Stimulated activated CD8-positive, alpha-beta memory T cell treated with anti-CD3 and anti-CD28 coated beads, Interleukin-4, amount 100 ng/mL, for 4 hours (primary cell): ENCODE measurements at places on chromosomes 4 and X.

DNA sequence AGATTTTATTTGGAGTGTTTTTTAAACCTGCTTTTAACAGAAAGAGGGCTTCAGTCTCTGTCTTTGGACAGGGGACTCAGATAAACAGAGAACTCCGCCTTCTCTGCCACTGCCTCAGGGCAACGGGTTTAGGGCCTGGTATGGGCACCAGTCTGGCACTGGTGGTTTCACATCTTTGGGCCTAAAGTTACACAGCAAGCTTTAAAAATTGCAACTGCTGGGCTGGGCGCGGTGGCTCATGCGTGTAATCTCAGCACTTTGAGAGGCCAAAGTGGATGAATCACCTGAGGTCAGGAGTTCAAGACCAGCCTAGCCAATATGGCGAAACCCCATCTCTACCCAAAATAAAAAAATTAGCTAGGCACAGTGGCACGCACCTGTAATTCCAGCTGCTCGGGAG is 10.3 kb upstream of the NAT8L start:
- no peak for DNase-seq

DNA sequence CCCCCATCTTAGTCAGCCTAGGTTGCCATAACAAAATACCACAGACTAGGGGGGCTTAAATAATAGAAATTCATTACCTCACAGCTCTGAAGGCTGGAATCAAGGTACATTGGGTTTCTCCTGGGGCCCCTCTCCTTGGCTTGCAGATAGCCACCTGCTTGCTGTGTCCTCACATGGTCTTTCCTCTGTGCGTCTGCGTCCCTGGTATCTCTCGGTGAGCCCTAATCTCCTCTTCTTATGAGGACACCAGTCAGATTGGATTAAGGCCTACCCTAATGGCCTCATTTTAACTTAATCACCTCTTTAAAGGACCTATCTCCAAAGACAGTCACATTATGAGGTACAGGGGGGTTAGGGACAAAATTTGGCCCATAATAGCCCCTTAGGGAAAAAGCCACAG is 98.0 kb downstream of the SH3KBP1 start:
- no peak for DNase-seq

GRCh38 chr4:139797287-139797686 is 131.7 kb downstream of the MGST2 start:
- DNase-seq, result no peak

GRCh38 chr4:84814094-84814750 is 152.3 kb downstream of the WDFY3 start:
- DNase-seq, result no peak

GRCh38 chr4:146311238-146311970 is 97.1 kb downstream of the REELD1 start:
- DNase-seq, result no peak

- no peak for DNase-seq
These were observed 75.6 kb upstream of the AGA start for GRCh38 chr4:177517862-177518261.

DNA sequence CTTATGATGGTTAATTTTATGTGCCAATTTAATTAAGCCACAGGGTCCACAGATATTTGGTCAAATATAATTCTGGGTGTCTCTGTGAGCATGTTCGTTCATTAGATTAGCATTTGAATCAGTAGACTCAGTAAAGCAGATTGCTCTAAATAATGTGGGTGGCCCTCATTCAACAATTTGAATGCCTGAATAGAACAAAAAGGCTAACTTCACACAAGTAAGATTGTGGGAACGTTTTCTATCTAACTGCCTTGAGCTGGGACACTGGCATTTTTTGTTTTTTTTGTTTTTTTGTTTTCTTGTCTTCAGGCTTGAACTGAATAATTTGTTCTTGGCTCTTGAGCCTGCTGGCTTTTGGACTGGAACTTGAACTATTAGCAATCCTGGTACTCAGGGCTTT is 292.4 kb upstream of the SPANXN4 start:
- no peak for DNase-seq

DNA sequence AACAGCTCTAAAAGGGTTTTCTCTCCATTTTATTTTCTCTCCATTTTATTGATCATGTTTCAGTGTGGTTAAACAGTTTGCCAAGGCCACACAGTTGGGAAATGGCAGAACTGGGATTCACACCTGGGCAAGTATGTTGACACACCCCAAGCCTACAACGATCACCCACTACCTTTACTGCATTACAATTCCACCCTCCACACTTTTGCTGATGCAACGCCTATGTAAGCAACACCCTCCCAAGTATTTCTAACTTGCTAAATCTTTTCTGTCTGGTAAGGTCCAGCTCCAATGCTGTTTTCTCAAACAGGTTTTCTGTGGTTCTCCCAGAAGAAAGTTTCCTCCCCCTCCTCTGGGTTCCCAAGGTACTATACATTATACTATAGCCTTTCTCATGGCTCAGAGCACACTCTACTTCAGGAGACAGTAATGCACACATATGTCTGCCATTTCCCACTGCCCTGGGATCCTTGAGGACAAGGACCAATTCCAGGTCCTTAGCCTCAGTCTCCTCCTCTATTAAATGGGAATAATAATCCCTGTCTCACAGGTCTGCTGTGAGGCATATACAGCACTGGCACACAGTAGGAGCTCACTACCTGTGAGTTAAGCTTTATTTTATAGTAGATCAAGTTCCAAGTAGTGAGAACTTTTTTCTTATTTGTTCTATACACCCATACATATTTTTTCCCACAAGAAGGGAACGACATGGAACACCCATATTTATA is 27.9 kb downstream of the IQSEC2 start:
- no peak for DNase-seq

DNA sequence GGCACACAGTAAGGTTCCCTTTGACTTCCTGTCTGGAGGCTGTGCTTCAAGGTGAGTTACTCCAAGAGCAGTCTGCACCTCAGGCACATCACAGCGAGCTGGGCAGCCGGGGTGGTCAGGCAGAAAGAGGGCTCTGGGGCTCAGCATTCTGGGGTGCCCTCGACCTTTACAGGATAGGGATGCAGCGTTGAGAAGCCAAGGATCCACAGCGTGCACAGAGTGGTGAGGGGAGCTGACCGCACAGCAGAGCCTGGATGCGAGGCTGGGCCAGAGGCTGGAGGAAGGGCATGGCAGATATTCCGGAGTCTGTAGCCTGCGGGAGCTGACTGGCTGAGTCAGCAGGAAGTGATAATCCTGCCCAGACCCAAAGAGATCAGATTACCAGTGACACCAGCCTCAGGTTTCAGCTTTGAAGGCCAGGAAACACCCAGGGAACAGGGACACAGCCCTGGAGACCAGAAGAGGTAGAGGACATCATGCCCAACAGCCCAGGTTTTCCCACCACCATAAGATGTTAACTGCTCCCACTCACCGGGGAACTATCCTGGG is 38.4 kb upstream of the PDLIM3 start:
- DNase-seq, result no peak

- no peak for DNase-seq
These were observed at the start of gene MGAT4D for GRCh38 chr4:140497747-140498636. Gene MGAT4D, minus strand, starts transcription at chr4:140498293. Its CDS starts 71 bp downstream, at chr4:140498222.

DNA sequence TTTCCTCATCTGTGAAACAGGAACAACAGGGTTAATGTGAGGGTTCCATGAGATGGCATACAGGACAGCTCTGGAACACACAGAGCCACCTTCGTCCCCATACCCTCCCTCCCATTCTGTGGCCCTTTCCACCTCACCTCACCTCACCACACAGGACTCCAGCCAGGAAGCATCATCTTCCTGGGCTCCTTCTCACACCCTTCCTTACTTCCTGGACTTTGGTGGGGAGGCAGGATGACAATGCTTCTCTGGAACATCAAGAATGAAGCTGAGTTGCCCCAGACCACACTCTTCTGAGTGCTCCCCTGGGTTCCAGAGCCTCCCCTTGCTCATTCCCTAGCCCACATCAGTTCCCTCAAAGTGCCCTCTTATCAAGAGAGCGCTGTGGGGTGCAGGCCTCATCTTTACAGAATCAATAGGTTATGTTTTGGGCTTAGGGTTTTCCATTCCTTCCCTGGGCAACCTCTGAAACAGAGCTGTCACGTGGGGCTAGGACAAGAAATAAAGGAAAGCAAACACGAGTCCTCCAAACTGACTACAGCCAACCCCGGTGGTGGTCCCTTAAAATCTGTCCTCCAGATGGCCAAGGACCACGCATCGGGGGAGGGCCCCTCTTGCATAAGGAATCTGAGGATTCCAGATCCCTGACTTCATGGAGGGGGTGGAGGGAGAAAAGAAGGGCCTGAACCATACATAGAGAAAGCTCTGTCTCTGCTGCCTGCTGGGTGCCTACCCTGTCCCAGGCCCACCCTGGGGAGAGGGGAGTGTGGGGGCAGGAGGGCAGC is 74.4 kb upstream of the ATP6AP2 start:
- no peak for DNase-seq

- no peak for DNase-seq
These were observed 226.5 kb downstream of the MID1 start for GRCh38 chrX:10393899-10394298.

- DNase-seq, result no peak
These were observed 8.5 kb downstream of the NKX3-2 start for GRCh38 chr4:13535708-13536361.

GRCh38 chr4:76106442-76106841 is 31.9 kb downstream of the ART3 start:
- DNase-seq, result no peak

GRCh38 chrX:37405956-37406355 is 56.8 kb downstream of the PRRG1 start:
- DNase-seq, result no peak

DNA sequence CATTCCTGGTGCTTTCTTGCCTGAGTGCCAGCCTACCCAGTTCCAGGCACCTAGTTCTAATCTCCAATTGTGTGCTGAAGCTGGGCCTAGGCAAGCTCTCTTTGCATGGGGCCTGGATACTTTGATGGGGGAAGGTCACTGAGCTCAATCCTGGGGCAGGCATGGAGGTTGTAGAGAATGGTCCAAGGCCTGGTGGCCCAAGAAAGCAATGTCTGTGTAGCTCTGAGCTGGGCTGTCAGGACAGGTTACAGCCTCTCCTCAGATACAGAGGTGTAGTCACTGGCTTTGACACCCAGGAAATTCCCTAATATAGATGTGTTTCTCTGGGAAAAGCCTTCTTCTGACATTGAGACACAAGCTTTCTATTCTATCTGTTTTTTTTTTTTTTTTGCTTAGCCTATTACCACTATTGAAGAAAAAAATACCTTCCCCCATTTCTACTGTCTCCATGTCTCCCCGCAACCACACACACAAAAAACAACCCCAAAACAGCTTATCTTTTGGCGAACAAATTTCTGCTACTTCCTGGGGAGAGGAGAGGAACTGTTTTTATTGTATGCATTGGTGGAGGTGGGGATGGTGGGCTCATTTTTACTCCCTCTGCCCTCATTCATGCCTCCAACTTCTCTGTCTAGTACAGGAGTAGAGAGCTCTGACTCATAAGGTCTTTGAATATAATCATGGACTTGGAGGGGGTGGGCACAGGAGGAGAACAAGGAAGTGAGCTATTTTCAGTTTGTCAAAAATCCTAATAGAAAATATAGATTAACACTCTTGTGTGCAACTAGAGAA is 66.7 kb upstream of the DHX15 start:
- DNase-seq, result no peak

DNA sequence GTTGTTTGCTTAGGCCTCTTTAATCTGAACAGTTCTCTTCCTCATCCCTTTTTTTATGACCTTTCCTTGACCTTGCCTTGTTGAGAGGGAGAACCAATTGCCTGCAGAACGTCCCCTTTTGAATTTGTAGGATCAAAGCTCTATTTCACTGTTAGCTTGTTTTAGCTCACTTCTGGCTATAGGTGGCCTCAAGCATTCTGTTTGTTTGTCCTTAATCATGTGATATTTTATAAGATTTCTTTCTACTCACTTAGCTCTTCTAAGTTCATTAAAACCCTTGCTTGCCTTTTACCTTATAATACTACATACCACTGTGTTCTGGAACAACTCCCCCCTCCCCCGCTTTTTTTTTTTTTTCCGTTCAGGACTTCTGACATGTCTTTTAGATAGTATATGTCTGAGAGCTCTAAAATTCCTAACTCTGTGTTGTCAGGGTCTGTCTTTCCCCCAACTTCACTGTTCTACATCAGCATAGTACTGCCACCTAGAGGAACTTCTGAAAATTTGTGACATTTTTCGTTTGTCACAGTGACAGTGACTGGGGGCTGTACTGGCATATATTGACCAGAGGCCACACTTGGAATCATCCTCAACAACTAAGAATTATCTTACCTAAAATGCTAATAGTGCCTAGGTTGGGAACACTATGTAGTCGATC is 128.5 kb downstream of the LARP7 start:
- DNase-seq, result no peak

- no peak for DNase-seq
These were observed 42.1 kb downstream of the MAB21L2 start for GRCh38 chr4:150624055-150624454.

DNA sequence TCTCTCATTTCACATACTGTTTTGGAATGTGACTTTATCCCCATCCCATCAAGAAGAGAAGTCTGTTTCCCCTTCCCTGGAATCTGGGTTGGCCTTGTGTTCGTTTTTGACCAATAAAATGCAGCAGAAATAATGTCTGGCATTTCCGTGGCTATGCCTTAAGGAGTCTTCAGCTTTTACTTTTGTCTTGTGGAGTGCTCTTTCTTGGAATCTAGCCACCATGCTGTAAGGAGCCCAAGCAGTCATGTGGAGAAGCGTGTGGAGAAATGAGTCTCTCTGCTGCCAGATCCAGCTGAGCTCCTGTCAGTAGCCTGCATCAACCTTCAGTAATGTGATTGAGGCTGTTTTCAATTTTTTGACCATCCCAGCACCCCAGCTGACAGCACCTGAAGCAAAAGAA is 84.4 kb upstream of the ARMCX2 start:
- DNase-seq, result no peak

GRCh38 chr4:186400676-186401075 is 134.7 kb downstream of the F11 start:
- DNase-seq, result no peak

DNA sequence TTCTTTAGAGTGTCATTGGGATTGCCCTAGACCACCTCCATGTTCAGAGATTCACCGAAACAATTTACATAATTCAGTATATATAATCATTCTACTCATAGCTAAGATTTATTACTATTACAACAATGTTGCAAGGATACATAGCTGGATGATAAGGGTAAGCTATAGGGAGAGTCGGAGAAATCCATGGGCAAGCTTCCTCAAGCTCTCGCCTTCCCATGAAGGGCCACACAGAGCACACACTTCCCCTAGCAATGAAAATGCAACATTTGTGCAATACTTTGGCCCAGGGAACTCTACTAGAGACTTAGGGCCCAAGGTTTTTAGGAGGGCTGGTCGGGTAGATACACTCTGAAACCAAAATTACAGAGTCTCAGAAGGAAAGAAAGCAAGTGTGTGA is 49.7 kb upstream of the ABCG2 start:
- DNase-seq, result no peak

DNA sequence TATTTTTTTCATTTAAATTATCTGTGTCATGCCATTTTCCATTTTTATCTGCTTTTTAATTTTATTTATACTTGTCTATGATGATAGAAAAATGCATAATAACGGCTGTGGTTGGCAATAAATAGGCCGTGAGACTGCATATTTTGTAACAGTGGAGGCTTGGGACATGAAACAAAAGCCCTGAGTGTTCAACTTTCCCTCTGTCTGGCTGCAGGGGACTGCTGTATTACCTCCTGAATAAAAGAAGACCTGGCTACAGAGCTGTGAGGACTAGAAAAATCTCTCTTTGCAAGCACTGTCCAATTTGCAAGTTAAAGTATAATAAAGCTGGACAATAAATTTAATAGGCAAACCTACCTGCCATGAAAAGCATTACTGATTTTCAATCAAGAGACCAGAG is 82.1 kb downstream of the MAGEB10 start:
- no peak for DNase-seq
